ENCODE measurements at places on chromosomes 3 and 15.

GRCh38 chr3:170614214-170614966 lies 28.5 kb upstream of the SLC7A14 start:
- no peak for DNase-seq

- no peak for DNase-seq
Observed at GRCh38 chr3:121836064-121836463, 1.1 kb downstream of the EAF2 start.

GRCh38 chr3:140386357-140387100 lies 291.3 kb upstream of the TRIM42 start:
- DNase-seq = no peak

- DNase-seq = no peak
Observed at GRCh38 chr3:23921052-23921511, 4.2 kb downstream of the RPL15 start.

- DNase-seq = no peak
Observed at GRCh38 chr3:183142199-183142598, 20.3 kb downstream of the LAMP3 start.

DNA sequence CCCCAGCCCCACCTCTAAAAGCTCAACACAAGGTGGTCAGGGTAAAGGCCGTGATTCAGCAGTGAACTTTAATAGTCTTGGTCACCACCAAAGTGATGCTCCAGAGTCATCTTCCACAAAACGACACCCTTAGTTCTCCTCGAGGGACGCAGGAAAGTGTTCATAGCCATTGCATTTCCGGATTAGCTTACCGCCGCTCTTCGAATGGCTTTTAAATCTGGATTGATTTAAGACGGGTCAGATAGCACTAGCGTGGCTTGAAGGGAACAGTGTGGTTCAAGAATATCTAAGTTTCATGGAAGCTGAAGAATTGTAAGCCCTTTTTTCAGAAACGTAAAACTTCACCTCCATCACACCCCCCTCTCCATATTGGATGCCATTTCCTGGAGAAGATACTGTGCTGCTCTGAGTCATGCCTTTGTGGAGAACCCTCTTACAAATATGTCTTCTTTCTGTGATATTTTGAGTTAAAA lies 829 bp downstream of the RNF7 start:
- DNase-seq = no peak

DNA sequence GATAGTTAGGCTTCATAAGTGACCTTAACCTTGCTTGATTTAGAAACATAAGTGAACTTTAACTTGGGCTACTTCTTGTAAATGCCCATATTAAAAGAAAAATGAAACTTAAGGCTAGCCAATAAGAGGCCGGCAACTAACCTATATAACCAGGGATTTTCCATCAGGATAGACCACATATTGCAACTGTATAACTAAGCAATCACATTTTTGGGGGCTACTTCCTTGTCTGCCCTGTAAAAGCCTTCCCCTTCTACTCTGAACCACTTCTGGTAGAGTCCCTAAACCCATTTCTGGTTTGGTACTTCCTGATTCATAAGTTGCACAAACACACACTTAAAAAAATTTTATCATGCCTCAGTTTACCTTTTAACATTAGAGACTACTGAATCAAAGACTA lies 150.9 kb upstream of the UBE2E2 start:
- DNase-seq = no peak

DNA sequence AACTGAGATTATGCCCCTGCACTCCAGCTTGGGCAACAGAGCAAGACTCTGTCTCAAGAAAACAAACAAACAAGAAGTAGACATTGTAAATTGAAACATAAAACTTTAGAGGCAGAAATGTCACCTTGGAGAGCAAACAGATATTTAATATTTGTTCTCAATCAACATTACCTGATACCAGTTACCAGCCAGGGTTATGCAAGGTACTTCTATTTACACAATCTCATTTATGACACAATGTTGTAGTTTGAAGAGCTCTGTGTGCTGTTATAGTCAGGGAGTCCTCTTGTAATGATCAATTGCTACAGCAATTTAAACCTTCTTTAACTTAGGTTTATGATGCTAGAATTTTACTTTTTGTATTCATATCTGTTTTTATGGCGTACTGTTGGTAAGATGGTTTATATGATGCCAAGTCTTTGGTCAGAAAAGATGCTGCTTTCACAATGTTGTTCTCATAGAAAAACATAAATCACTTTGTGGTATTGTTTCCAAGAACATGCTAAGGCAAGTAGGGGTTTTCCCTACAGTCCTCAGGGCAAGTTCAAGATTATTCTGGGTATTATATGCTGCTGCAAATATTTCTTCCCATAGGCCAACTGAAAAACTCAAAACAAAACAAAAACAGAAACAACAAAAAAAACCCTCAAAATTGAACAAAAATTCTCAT lies 173.5 kb downstream of the TNIK start:
- DNase-seq = no peak

DNA sequence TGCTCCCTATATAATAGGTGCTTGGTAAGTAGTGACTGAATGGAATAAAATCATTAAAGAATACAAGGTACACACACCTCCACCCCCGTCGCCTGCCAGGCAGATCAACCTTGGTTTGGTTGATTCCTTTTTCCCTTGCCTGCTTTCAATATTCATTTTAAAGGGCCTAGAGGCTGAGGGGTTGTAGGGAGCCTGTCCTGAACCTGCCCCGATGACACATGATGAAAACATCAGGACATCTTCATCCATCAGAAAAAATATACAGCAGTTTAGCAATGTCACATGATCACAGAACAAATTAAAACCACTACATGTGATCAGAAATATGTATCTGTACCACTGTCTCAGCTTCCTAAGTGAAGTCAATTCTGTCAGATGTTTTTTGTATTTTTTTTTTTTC lies 588.9 kb downstream of the FOXP1 start:
- no peak for DNase-seq

GRCh38 chr15:26661748-26662147 lies 111.1 kb downstream of the GABRB3 start:
- no peak for DNase-seq

GRCh38 chr3:46304739-46305138 lies 49.2 kb upstream of the CCR2 start:
- DNase-seq = no peak

GRCh38 chr15:89768071-89768500 lies 8.0 kb upstream of the MESP2 start:
- DNase-seq = no peak

GRCh38 chr3:150069633-150070032 lies 98.9 kb upstream of the PFN2 start:
- DNase-seq = no peak

- DNase-seq = no peak
Observed at GRCh38 chr3:98994128-98994762, 92.8 kb upstream of the DCBLD2 start.

DNA sequence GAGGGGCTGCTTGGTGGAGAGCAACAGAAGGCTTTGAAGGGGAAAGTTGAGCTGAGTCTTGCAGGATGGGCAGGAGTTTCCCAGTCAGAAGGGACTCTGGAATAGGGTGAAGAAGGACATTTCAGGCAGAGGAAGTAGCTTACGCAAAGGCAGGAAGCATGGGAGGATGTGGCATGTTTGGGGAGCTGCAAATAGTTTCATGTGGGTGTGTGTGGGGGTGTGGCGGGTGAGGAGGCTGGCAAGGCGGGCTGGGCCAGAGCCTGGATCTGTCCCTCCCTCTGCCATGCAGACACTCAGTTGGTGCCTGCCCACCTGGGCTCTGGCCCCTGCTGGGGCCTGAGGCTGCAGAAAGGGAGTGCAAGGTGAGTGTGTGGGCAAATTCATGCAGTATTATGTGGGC lies 10.4 kb downstream of the TEX264 start:
- DNase-seq = no peak

GRCh38 chr15:67070150-67070549 lies 4.7 kb downstream of the SMAD3 start:
- DNase-seq = no peak

- no peak for DNase-seq
Observed at GRCh38 chr3:14275962-14276909, 97.6 kb downstream of the LSM3 start.

- DNase-seq = no peak
Observed at GRCh38 chr3:113242096-113242581, 30.8 kb downstream of the BOC start.

DNA sequence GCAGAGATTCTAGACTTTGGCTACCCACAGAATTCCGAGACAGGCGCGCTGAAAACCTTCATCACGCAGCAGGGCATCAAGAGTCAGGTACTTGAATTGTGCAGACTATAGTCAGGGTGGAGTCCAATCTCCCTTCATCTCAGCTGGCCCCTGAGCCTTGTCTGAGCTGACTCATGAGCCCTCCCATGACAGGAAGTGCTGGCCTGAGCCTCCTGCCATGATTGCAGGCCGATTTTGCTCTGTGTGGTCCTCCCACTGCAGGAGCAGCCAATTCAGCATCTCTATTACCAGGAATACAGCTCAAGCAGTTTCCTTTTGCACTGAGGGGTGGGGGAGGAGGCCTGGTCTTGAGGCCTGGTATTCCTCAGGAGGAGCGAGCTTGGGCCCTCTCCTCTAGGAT lies 5.5 kb downstream of the AP2M1 start:
- DNase-seq = no peak

- peak; percentile 4 for DNase-seq
Observed at GRCh38 chr3:66413151-66413751, 87.6 kb downstream of the LRIG1 start.

- no peak for DNase-seq
Observed at GRCh38 chr15:67843571-67844387, 3.9 kb upstream of the RNU6-1 start.

DNA sequence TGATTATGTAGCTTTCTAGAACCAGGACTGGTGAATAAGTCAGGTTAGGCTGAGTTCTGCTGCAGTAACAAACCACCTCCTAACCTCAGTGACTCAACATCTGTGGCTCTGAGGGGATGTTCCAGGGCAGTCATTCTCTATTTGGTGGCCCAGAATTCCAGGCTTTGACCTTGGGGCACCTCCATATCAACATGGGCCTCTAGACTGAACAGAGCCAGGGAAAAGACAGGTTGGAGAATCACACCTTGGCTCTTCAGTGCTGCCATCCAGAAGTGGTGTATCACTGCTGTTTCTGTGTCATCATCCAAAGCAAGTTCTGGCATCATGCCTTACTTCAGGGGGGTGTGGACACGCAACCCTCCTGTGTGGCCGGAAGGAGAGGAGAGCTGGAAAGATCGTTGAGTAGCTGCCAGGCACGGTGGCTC lies 15.3 kb downstream of the ZBTB47 start:
- no peak for DNase-seq

DNA sequence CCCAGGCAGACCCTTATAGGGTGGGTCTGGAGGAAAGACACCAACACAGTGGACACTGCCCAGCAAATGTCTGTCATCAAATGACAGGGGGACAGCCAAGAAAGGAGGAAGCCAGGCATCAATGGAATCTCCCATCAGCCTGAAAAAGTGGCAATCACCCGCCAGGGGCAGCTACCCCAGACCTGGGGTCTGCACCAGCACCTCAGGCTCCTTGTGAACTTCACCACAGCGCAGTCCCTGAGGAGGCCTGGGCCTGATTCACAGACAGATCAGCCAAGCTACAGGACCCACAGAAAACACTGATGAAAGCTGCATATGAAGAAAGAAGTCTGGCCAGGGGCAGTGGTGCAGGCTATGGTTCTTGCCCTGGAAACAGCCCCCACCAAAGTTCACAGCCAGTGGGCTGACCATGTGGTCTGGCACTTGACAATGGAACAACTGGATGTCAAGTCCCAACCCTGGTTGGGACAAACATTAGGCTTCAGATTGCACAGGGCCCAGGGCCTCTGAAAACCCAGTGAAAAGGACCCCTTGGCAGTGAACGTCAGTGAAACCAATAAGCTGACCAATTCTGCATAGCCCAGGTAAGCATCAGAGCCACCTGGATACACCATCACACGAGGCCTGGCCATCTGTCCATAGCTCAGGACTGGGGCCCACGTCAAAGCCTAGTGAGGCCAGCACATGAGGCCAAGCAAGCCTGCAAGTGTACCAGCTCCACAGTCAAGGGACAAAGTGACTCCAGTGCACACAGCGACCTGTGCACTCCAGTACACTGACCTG lies 29.1 kb downstream of the ALS2CL start:
- no peak for DNase-seq

DNA sequence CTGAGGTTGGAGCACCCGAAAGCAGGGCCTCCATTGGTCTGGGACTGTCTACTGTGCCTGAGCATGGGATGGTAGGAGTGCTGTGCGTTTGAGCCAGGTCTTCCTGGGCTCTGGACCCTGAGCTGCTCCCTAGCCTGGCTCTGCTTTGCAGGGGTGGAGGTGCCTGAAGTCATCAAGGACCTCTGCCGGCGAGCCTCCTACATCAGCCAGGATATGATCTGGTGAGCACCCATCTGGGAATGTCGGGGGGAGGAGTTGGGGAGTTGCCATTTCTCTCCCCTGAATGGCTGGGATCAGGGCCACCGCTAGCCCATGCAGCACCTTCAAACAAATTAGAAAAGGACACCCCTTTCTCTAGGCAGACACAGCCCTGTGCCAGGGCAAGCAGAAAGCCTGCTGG lies 20.7 kb downstream of the DUOX1 start:
- no peak for DNase-seq
